ENCODE measurements at places on chromosomes 5 and 9.

GRCh38 chr9:83792746-83793145, 24.8 kb downstream of the GKAP1 start:
- no peak for DNase-seq

DNA sequence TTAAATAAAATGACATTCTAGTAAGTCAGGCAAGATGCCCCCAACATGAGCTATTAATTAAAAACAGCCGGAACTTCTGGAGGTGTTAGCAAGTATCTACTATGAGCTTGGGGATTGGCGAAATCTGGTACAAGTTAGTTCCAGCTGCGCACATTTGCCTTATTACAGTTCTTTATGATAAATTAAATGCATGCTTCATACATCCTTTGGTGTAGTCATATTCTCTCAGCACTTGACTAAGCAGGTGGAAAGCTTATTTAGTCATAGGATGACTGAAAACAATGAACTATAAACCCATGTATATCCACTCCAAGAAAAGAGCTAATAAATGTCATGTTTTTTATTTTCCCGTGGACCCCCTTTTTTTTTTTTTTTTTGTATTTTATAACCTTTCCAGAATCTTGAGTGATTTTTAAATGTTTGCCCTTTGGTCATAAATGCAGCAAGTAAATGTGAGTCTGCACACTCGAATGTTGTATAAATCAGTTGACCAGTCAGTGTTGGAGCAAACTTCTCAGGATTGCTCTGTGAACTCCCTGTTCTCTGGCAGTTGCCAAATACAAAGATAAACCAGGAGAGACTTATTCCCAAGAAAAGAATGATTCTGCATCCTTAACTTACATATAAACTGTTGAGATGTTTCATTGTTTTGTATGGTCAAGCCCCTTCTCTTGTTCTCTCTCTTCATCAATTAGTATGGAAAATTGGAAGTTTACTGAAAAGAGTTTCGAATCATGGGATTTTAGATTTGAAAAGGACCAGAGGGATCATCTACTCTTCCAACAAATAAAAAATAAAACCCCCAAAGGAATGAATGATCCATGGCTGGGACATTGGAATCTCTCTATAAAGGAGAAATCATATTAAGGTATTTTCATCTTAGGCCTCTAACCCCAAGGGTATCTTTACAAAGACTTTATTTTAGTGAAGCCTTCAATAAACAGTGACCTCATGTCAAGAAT, 38.3 kb downstream of the PIK3R1 start:
- no peak for DNase-seq

DNA sequence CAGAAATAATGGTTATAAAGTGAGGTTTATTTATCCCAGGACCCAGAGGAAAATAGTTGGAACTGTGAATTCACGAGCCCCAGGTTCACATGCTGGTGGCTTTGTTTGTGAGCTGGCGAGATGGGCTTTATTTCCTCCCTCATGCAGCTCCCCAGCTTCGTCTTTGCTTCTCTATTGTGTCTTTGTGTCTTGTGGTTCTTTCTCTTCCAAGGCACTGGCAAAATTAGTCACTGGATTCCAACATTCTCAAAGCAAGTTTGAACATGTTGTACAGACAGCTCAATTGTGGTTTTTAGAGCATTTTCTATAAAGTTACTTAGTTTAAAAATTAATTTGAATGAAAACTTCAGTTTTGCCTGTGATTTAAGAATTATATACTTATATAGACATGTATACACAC, 7.2 kb downstream of the NDUFS6 start:
- DNase-seq: no peak

- DNase-seq: peak; percentile 89
These were observed 96.6 kb downstream of the PCSK1 start for GRCh38 chr5:96336351-96336985.

- DNase-seq: no peak
These were observed 68.8 kb downstream of the NTRK2 start for GRCh38 chr9:84738353-84738752.

- DNase-seq: no peak
These were observed 101.0 kb upstream of the PIK3R1 start for GRCh38 chr5:68114378-68115040.

- DNase-seq: peak; percentile 59
These were observed 212.0 kb upstream of the KIF2A start for GRCh38 chr5:62093976-62094375.

DNA sequence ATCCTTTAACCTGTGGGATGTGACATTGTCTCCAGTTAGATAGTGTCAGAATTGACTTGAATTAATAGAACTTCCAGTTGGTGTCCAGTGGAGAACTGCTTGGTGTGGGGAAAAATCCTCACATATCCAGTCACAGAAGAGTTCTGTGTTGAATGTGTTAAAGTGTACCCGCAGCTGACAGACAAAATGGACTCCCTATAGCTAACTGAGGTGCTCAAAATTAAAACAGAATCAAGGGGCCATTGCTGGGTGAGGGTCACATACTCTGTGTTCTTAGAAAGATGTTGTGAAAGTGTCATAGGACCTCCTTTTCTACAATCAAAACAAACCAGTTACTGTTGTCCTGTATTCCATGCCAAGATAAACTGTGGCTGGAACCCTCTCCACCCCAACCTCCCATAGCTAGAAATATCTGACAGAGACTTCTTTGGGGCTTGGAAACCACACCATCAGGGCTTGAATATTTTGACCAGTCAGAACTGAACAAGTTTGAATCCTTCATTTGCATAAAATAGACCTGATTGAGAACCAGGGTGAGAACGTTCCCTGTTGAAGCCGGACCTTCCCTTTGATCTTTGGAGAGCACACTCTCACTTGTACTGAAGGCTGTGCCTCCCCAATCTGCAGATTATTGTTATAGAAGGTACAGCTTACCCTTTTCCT, 164.0 kb upstream of the ZNF608 start:
- DNase-seq: no peak

DNA sequence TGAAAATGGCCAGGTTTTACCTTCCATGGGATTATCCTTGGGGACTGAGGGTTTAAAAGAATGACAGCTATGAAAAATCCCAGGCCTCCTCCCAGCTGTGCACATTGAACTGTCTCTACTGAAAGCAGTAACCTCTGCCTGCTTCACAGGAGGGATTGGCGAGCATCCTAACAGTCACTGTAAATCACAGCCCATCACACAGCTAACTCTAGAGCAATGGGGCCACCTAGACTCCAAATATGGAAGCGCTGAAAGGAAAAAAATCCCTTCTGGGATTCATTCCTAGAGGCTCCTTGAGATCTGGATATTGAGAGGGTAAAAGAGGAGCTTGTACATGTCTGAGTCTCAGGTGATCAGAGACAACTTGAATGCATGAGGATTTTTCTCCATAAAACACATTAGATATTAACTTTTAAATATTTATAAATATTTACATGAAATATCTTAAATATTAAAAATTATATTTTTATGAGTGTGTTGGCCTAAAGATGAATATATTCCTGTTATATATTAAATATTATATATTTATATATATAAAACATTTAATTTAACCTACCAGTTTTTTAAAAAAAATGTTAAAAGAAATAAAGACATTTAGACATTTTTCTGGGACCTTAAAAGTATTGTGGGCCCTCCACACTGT, 133.8 kb upstream of the SLC24A2 start:
- DNase-seq: peak; percentile 81

DNA sequence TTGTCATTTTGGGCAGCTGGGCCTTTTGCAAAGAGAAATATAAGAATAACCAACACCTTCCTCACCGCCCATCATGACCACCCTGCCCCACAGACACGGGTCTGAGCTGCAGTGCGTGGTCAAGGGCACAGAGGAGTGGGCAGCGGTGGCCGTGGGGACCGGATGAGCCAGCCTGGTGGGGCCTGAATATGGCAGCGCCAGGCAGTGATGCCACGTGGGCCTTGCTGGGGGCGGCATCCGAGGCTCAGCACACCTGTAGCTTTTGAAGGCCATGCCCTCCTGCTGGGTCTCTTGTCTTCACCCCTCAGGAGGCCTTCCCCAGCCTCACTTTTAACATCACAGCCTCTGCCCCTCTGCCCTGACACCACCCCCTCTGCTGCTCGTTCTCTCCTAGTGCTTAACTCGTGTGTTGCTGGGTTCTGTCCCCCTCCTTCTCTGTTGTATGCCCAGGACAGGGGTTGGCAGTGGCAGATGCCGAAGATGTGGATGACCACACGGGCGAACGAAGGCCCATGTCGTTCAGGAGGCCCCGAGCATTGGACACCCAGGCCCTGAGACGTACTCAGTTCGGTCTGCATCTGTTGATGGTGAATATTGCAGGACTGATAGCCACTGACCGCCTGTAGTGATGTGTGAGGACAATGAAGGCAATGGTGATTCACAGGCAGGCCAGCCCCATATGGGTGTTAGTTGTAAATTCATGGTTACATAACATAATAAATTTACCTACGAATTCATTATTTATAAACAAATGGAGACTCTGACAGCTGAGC, 46.0 kb downstream of the AHRR start:
- DNase-seq: no peak

DNA sequence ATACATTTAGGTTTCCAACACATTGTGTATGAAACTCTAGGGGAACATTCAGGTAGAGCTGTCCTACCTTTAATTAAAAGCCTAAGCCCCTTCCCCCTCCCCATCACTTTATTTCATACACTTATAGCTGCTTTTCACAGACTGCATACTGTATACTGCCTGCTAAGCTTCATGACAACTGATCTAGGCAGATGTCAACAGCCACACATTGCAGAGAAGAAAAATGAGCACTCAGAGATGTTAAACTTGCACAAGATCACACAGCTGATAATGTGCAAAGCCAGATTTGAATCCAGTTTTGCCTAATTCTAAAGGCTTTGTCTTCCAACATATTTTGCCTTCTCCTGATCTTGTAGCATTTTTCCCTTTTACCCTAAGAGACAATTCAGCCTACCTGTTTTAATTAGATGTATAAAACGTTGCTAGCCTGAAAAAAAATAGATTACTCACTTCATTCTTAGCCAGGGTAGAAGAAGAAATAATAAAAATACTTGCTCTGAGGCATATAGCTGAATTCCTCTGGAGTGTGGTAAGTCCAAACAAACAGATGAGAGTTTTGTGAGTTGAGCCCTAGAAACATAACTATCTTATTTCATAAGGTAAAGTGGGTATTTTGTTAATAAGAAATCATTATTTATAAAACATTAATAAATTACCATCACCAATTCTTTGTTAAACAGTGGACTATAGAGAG, 56.9 kb upstream of the CAST start:
- no peak for DNase-seq

DNA sequence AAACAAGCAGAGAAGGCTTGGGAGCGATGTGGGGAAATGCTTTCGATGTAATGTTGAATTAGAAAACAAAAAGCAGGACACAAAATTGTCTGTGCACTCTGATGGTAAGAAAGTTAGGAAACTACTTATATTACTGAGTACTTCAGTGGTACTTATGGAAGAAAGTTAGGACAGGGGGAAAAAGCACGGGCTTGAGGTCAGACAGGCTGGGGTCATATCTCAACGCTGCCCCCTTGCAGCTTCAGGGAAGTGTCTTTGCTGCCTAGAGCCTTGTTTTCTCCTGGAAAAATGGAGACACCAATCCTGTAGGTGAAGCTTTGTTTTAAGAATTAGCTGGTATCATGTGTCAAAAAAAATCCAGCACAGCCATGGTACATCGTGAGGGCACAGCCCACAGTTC, 23.0 kb downstream of the NEURL1B start:
- DNase-seq: no peak

DNA sequence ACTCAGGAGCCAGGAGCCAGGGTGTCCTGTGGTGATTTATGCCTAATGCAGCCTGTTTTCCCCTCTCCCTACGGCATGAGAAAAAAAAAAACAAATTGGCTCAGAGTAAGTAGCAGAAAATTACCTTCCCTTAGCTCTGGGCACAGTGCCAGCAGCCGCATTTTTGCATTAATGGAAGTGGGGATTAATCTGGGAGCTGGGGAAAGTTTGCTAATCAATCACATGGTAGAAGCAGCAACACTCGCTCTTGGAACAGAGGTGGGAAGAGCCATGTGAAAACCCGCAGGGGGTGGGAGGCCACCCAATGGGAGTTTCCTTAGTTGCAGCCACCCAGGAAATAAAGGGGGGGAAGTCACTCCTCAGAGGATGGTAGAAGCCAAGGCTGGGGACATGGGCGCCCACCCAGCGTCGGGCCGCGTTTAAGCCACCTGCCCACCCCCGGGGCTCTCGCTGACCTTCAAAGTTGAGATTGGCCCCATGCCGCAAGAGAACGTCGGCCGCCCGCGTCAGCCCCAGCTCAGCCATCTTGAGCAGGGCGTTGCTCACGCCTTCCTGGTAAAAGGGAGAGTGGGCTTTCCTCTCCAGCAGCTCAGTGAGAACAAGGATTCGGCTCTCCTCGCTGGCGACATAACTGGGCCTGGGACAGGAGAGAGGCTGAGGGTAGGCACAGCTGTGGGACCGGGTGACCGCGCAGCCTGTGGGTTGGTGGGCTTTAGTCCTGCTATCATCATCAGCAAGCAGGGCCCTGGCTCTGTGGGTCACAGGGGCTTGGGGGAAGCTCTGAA, 1.7 kb downstream of the ASB6 start:
- no peak for DNase-seq

GRCh38 chr5:172670005-172670402, 28.9 kb downstream of the NEURL1B start:
- no peak for DNase-seq

- no peak for DNase-seq
These were observed 25.9 kb upstream of the ECM2 start for GRCh38 chr9:92561374-92562330.

DNA sequence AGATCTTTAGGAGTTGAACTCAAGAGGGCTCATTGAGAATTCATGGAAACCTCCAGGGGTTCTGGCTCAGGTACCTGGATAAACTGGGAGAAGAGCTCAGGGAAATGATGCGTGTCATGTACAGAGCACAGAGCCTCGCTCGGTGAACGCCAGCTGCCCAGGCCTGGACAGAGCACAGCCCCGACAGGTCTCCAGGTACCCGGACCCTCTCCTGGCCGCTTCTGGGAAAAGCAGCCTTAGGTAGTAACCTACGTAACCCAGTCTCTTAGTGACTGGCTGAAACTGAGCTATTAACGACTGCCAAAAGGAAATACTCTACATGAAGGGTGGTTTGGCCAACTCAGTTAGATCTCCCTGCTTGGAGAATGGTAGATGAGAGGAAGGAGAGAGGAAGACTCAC, 157.4 kb downstream of the TTLL11 start:
- DNase-seq: peak; percentile 53

- no peak for DNase-seq
These were observed 100.5 kb upstream of the PRRC1 start for GRCh38 chr5:127416906-127417305.

- DNase-seq: no peak
These were observed 36.8 kb downstream of the SLC22A5 start for GRCh38 chr5:132406144-132406783.

- no peak for DNase-seq
These were observed 278.0 kb downstream of the NTRK2 start for GRCh38 chr9:84947412-84947972.

- DNase-seq: no peak
These were observed 18.2 kb downstream of the SLC9A3 start for GRCh38 chr5:505951-506525.

DNA sequence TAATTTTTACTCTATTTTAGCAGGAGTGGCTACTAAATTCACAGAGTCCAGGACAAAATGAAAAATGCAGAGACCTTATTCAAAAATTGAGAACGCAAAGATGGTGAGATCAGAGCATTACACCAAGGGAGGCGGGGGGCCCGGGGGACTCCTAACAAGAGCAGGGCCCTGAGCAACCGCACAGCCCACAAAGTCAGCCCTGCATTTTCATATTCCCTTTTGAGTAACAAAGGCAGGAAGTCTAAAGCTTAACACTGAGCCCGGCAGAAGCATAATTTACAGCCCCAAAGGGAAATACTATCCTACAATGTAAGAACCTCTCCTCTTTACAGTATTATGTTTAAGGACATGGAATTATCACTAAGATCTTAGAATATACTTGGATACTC, 69.4 kb downstream of the TLE1 start:
- DNase-seq: no peak

- peak; percentile 44 for DNase-seq
These were observed 89.9 kb downstream of the DAB2IP start for GRCh38 chr9:121741228-121741918.
